ENCODE measurements at places on chromosomes 11 and 22.

DNA sequence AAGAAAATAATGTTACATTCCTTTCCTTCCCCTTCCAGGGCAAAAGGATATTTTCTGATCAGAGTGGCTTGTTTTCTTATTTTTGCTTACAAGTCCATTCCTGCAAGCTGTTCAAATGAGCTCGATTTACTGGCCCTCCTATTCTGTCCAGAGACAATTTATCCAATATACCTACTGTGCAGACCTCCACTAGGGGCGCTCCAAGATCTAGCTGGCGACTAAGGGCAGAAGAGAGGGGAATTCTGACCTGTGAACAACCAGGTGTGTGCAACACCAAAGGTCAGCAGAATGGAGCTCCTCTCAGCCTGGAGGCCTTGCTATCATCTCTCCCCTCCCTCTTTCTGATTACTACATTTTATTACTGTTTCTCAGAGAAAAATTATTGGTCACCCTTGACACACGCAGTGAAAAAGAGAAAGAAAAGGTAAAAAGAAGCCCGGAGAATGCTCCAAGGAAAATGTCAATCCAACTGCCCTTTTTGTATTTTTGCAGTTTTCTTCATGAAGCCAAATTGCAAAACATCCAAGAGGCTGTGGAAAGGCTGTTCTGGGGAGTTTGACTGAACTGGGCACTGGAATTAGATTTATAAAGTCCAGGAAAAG is 3.2 kb downstream of the SEZ6L start:
- DNase-seq = peak; percentile 31

DNA sequence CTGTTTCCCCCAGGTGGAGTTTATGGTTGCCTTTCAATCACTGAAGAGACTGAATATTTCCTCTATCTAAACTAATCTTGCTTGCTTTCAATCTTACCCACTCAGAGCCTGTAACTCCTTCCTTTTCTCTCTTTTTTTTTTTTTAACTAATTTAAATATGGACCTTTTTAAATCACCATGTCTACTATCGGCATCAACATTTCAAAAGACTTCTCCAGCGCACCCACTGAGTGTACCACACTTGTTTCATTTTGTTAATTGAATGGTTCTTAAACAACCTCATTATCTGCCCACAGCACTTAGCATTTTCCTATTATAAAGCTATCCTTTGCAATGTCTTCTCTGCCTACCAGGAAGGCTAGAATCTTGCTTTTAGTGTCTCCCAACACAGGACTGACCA is 1212.5 kb downstream of the LRRC4C start:
- no peak for DNase-seq

DNA sequence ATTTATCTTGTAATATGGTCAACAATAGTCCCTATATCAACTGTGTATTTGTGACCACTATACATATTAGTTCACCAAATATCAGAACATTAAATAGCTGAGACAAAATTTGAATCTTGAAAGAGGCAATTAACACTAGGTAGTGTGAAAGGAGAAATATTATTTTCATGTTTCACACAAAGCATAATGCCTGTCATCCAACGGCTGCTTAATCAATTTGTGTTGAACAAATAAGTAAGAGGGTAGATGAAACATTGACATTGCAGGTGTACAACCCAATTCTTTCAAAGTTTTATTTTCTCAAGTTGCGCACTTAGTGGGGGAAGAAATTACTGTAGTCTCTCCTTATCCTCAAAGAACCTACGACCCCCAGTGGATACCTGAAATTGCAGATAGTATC is 3.4 kb upstream of the OR8I2 start:
- DNase-seq = no peak

DNA sequence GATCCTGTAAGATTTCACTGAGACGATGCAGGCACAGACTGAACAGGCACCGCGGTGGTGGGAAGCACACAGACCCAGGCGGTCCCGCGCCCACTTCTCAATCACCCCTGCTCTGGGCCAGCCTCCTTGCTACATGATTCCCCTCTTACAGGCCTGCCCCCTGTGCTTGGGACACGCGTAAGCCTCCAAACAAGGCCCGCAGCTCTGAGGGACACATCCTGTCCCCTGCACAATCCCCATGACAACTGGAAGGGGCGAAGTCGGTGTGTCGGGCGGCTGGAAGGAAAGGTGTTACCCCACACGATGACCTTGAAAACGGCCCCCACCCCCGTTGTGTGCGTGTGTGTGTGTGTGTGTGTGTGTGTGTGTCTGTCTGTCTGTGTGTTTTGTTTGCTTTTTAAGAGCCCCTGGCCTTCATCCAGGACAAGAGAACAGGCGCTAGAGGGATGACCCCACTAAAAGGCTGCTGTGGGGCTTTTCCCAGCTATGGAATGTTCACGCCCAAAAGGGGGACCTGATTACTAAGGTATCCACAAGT is 13.1 kb downstream of the CELSR1 start:
- no peak for DNase-seq

DNA sequence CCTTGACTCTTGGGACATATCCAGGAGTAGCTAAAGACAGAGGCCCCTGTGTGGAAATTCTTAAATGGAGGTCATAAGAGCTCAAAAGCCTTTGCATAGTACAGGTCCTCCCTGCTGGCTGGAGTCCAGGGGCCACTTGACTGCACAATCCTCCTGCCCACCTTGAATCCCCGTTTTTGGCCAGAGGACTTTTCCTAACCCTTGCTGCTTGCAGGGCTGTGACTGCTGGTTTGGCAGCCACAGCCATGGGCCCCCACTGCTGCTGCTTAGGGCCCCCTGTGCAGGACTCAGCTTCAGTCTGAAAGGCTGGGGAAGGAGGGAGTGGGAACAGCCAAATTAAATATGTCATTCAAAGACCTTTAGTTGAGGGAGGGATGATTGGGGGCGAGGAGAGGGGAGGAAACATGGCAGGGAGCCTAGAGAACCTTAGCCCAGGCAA is 33.4 kb downstream of the ARHGAP1 start:
- DNase-seq = no peak

GRCh38 chr11:111982019-111982464 is 43.2 kb upstream of the DLAT start:
- DNase-seq = peak; percentile 70

DNA sequence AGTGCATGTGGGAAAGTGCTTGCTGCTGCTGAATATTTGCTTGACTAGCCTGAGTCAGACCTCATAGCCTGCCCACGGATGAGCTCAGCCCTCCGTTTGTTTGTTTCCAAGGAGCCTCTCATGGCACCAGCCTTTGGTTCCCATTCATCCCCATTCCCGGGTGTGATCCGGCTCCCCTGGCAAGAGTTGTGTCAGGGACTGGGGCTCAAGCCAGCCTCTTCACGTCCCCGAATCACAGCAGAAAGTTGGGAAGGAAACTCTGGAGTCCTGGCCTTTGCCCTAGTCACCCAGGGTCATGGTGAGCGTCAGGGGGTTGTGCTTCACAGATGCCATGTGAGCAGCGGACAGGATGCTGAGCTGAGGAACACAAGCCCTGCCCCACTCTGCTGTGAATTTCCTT is 13.8 kb downstream of the SEC14L3 start:
- DNase-seq = no peak

Data from activated CD4-positive, alpha-beta T cell treated with anti-CD3 and anti-CD28 coated beads, Interleukin-2, amount 50 U/mL, for 48 hours (primary cell).